ENCODE measurements at places on chromosomes 16 and 17.

DNA sequence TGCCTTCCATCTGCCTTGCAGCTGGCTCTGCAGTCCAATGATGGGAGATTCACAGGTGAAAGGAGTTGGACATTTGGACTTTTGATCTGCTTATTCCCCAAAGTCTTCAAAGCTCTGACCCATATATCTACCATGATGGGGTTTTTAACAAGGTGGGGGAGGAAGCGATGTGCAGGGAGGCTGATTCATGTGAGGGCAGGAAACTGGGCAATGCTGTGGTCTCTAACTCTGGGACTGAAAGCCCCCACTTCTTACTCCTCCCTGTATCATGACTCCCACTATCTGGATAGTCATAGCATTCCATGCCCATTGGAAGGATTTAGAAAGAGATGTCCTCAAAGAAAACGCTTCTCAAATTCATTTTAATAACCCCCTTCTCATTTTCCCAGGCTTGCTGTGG lies 16.3 kb downstream of the HOXB1 start:
- DNase-seq, result no peak

DNA sequence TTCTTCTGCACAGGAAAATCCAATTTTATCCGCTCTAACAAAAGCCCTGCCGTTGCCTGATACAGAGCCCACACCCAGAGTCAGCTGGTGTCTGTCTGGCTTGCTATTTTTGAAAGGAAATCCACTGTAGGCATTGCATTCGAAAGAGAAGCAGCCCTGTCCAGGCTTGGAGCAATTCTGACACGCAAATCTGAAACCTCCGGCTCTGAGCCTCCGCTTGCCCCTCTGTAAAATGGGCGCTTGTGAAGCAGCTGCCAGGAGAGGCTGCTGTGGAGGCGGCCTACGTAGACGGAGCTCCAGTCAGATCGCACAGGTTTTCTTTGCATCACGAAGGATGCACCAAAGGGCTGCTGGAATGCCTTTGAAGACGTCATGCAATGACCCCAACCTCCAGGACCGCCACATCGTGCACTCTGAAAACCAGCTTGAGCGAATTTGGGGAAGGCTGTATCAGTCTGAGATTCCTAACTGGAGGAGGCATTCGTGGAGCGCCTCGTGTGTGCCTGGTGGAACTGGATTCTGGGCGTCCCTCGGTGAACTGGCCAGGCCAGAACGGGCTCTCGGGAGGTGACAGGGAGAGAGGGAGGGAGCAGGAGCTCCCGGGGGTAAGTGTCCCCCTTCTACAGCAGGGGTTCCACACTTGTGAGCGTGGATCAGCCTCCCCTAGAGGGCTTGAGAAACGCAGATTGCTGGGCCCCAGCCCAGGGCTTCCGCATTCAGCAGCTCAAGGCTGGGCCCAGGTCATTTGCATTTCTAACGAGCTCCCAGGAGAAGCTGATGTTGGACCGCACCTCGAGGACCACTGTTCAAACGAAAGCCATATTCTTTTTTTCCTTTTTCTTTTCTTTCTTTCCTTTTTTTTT lies 215.5 kb downstream of the MRTFB start:
- DNase-seq, result no peak

DNA sequence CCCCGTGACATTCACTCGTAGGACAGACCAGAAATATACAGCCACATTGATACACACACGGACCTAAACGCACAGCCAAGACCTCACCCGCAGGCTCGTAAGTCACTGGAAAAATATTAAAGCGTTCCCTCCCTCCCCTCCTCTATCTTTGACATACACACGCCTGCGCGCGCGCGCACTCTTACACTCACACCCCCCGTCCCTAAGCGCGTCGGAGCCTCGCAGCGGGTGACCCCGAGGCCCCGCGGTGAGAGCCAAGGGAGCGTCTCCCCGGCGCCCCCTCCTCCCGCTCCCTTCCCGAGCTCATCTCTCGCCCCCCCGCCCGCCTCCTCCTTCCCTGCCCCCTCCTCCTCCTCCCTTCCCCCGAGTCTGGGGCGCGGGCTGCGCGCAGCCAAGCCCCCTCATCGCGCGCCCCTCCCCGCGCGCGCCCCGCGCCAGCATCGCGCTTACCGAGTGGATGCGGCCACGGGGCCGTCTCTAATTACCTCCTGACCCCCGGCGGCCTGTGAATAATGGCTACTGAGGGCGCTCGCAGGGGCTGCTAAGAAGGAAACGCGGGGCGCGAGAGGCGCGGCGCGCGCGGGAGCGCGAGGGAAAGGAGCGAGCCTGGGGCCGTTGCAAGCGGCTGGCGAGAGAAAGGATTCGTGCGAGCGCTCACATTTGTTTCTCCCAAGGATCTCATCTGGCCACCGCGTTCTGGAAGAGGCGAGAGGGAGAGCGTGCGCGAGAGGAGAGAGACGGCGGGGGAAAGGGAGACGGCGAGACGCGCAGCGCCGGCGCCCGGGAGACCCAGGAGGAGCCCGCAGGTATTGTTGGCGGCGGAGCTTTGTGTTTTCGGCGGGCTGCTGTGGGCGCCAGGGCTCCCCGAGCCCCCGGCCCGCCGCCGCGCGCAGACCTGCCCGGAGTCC lies 42.4 kb downstream of the RAI1 start:
- DNase-seq, result peak; percentile 24

DNA sequence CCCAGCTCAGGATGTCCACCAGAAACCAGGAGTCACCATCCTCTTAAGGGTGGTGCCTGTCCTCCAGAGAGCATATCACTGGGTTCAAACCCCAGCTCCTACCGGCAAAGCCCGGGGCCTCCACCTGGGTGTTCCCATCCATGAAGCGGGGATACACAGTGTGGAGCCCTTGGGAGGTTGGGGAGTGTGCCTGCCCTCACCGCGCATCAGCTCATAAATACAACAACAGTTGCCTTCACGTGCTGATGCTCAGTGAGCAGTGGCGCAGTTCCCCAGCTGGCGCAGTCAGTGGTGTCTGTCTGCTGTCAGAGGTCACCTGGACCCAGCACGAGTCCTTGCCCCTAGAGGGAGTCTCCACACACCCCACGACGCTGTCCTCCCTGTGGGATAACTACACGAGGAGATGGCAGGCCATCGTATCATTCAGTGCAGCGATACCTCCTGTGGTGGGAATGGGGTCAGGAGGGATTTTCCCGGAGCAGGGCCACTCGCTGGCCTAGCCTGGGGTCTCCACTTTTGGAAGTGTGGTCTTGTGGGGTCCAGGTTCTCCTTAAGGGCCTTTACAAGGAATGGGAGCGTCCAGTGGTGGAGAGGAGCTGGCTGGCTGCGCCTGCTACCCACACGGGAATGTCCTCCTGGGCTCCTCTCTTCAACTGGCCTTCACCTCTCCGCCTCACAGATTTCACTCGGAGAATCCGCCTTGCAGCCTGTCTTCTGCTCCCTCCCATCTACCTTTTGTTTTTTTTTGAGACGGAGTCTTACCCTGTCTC lies 2.3 kb upstream of the ELOB start:
- no peak for DNase-seq

DNA sequence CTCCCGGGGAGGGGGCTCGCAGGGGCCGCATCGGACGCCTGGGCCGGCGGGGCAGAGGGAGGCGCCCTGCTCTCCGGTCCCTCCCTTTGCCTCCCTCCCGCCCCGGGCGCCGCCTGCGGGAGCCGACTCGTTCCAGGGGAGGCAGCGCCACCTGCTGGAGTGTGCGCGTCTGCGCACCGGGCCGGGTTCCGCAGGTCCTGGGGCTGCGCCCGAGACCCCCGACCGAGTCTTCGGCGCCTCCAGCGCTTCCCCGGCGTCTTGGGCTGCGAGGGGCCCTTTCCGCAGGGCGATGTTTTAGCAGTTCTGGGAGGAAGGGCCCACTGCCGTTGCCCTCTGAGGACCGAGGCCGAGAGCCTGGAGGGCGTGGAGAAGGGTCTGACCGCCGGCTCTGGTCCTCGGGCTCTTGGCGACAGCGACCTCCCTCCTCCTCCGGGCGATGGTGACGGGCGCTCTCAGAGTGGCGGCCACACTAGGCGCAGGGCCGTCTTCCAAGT lies 106.3 kb downstream of the SEC14L1 start:
- DNase-seq, result peak; percentile 70

DNA sequence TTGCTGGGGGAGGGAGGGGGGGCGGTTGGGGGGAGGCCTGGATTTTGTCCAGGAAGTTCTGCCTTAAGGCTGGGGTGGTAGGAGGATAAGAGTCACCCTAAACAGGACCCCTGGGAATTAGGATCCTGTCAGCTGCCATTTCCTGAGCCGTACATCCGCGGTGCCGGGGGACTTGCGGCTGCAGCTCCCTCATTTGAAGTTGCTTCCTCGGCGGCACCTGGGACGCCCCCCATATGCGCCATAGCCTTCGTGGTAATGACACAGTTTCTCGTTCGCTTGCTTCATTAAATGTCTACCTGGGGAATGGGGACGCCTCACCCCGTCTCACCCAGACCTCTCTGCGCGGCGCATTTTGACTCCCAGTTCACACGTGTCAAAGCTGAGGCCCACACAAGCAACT lies 55.1 kb upstream of the PABPN1L start:
- DNase-seq, result no peak

- DNase-seq, result no peak
Observed at GRCh38 chr17:57530508-57530907, 214.6 kb downstream of the CCDC182 start.

GRCh38 chr16:85919271-85920267 lies 20.6 kb downstream of the IRF8 start:
- no peak for DNase-seq

GRCh38 chr17:57965521-57966160 lies 10.4 kb upstream of the CUEDC1 start:
- no peak for DNase-seq

GRCh38 chr16:72029567-72030271 lies 21.2 kb downstream of the DHODH start:
- no peak for DNase-seq

GRCh38 chr17:33725675-33726271 lies 432.7 kb upstream of the ASIC2 start:
- no peak for DNase-seq

DNA sequence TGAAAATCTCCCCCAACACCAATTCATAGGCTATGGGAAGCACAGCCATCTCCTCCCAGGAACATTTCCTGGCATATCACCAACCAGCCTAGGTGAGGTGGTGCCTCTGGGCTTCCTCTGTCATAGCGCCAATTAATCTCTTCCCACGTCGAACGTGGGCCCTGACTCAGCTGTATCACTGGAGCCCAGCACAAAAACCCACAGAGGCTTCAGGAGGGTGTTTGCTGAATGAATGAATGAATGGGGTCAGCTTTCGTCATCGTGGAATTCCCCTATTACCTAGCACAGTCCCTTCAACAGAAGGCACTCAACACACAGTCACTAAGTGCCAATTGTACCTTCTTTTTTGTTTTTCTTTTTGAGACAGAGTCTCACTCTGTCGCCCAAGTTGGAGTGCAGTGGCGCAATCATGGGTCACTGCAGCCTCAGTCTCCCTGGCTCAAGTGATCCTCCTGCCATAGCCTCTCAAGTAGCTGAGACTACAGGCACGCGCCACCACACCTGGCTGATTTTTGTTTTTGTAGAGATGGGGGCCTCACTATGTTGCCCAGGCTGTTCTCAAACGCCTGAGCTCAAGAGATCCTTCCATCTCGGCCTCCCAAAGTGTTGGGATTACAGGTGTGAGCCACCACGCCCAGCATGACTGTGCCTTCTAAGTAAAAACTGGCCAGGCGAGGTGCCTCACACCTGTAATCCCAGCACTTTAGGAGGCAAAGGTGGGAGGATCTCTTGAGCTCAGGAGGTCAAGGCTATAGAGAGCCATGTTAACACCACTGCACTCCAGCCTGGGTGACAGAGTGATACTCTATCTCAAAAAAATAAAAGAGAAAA lies 4.1 kb downstream of the ZNF688 start:
- DNase-seq, result peak; percentile 65

DNA sequence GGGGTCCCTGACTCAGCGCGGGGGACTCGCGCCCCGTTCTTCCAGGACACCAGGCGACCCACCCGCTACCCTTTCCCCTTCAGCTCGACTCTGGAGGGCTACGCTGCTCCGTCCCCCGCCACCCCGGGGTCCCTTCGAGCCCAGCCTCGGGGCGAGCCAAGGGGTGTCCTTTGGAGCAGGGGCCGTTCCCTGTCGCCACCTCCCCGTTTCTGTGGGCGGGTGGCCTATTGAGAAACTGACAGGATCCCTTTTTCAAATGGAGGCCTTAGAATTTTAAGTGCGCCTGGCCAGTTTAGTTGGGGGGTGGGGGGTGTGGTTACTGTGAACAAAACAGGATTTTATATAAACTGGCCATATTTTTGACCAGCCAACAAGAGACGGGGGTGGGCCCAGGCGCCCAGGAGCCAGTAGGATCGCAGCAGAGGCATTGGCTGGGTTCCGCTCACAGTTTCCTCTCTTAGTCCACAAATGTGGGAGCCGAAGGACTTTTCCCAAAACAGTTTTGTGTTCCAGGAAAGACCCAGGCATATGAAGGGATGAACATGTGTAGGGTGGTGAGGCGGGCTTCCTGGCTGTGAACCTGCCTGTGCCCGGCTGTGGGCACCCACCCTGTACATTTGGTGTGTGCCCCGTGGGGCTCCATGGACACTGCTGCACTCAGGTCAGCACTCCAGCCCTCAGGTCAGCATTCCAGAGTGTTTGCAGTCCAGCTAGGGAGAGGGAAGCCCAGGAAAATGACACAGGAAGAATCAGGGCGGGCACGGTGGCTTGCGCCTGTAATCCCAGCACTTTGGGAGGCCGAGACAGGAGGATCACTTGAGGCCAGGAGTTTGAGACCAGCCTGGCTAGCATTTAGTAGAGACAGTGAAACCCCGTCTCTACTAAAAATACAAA lies 722 bp upstream of the TIMP2 start:
- DNase-seq, result no peak

DNA sequence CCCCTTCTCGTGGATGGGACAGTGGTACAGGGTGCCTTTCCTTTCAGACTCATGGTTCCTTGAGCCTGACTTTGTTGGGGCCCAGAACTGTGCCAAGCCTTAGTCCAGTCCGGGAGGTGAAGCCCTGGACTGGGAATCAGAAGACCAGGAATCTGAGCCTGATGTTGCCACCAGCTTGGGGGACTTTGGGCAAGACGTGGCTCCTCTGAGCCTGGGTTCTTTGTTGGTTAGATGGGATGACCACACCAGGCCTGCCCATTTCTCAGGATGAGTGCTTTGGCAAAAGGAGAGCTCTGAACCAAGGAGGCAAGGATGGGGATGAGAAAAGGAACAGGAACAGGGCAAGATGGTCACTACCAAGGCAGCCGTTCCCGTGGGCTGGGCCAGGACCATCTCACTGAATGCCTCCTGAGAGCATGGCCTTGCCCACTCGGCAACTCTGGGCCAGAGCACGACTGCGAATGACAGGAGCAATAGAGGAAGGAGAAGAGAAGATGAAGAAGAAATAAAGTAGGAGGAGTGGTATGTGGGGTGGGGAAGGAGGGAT lies 32.5 kb downstream of the PITPNM3 start:
- no peak for DNase-seq

DNA sequence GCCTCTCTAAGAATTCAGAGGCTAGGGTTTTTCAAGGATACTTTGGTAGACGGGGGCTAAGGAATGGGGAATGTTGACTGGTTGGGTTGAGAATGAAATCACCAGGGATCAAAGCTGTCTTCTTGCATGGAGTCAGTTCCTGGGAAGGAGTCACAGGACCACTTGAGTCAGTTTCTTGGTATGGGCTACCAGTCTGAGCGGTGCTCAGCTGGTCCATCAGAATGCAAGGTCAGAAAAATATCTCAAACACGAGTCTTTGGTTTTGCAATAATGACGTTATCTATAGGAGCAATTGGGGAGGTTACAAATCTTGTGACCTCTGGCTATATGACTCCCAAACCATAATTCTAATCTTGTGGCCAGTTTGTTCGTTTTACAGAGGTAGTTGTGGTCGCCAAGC lies 18.4 kb downstream of the CHD9NB start:
- DNase-seq, result no peak
